GM03348 (cell line): ENCODE measurements at places on chromosomes 6 and 20.

DNA sequence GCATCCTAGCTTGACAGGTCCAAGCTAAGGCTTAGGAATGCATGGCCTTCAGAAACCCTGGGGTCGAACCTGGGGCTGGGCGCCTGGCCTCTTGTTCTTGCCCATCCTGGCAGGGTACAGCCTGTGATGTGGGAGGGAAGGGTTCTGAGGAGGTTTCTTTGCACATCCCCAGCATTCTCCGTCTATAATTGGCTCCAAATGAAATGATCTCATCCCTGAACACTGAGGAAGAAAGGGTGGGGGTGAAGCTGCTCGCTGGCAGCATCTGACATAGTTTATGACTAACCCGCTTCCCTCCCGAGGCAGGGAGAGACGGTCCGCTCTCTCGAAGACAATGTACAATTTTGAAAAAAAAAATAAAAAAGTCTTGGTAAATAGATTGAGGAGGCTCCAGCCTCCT, 67.1 kb upstream of the ZNFX1 start:
- peak; percentile 95 for DNase-seq

DNA sequence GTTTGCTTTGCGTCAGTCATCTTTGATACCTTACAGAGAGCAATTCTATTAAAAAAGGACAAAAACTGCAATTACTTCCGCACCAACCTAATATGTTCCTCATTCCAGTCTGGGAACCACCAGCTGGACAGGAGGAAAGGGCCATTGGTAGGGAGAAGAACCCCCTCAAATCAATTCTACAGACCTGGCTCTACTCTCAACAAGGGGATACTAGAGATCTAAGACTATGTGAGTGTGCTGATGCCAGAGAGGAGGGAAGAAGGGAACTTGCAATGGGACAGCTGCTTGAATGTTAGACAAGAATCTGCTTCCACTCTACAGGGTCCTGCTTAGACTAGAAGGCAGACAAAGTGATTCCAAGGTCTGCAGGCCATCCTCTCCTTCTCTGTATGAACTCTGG, 13.3 kb downstream of the MRPS18A start:
- no peak for DNase-seq

DNA sequence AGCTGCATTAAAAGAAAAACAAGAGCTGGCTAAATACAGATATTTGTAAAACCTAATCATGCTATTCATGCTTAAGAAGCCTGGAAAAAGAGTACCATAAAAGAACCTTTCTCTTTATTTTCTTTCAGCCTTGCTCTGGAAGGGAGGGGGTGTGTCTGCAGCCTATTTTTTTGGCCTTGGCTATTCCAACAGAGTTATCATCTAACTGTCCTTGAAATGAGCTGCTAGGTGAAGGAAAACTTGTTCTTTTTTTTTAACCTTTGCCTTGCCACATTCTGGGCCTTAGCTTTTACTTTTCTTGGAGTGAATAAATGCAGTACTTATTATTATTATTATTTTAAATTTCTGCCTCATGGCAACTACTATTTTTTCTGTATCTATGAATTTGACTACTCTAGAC, 224.9 kb upstream of the SYNCRIP start:
- no peak for DNase-seq

- DNase-seq: no peak
Observed at GRCh38 chr6:2363211-2363610, 117.8 kb upstream of the GMDS start.

- DNase-seq: peak; percentile 82
Observed at GRCh38 chr6:148760568-148761526, 14.0 kb downstream of the UST start.

- DNase-seq: no peak
Observed at GRCh38 chr6:6973721-6974120, 134.0 kb upstream of the RREB1 start.

DNA sequence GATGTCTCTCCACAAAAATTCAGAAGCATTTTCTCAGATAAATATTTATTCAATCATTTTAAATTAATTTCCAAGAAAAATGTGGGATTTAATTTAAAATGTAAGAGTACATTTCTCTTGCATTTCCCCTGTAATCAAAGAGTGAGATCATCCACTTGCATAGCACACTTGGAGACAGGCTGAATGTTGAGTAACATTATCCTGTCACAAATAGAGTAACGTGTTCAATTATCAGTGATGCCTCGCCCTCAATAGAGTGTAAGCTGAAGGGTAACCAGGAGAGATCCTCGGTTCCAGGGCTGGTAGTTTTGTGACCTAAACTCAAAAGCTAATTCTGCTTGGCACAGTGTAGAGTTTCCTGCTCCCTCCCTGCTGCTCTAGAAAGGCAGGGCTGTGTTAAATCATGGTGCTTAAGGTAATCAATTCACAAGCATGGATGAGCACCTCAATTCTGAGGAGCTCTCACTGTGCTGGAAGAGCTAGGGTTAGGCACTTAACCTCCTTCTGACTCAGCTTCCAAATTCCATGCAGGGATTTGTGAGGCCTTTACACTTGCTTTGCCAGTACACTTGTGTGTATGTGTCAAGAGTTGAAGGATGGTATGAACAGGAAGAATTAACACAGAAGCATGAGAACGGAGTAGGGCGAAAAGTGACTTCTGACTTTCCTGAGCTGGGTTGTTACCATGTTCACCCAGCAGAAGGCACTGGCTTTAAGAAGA, 56.6 kb downstream of the MMUT start:
- DNase-seq: no peak
